ENCODE measurements at places on chromosomes 12 and 14.

GRCh38 chr12:100826323-100826722 lies 31.7 kb downstream of the ANO4 start:
- DNase-seq: peak; percentile 14

DNA sequence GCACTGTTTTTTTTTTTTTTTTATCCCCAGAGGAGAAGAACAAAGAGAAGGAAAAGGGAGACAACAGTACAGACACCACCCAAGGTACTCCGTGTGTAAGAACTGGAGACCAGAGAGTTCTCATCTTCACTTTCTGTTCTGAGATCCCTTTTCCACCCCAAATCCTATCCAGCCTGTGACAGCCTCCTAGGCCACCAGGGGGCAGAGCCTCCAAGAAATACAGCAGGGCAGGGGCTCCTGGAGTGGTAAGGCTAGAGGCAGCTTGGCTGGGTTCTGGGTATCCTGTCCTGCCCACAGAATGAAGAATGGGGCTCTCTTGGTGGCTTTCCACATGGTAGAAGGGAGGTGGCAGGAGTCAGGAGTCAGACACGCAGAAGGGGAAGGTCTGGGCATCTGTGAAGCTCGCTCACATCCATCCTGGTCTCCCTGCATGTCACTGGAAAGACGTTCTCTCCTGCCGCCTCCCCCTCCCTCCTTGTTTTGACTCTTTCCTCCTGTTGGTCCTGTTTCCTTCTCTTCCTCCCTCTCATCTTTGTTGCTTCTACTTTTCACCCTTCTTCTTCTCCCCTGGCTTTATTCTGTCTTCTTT lies 12.0 kb downstream of the CLSTN3 start:
- no peak for DNase-seq

GRCh38 chr14:65303190-65303898 lies 109.2 kb upstream of the FUT8 start:
- no peak for DNase-seq

GRCh38 chr14:73457924-73458182 lies 493 bp downstream of the NUMB start:
- DNase-seq: no peak

DNA sequence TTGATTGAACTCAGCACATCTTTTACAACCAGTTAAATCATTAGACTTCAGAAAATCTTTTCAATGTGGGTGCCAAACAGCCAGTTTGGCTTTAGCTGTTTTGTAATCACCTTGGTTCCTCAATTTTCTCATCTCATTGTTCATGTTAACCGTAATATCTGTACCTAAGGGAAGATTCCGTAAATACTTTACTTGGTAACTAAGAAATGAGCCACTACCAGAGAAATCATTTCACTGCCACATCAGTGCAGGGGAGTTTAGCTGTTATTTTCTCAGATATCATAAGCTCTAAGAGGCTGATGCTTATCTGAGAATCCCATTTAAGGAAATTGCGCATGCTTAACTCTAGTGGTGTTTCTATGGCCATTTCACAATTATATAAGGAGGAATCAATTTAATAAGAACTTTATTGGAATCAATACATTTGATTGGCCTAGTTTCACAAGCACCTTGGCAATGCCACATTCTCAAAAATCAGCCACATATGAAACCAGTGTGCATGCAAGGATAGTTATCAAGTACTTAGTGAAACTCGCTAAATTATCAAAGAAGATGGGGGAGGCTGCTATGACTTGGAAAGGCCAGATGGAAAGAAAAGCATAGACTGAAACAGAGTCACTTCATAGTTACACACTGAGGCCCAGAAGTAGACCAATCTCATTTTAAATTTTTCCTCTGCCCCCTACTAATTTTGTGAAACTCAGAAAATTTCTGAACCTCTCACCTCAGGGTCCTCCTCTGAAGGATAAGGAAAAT lies 28.1 kb upstream of the IL22 start:
- no peak for DNase-seq

- peak; percentile 75 for DNase-seq
Observed at GRCh38 chr14:73725116-73726024, 11.2 kb upstream of the PNMA1 start.
